ENCODE measurements at places on chromosomes 11 and 22.

DNA sequence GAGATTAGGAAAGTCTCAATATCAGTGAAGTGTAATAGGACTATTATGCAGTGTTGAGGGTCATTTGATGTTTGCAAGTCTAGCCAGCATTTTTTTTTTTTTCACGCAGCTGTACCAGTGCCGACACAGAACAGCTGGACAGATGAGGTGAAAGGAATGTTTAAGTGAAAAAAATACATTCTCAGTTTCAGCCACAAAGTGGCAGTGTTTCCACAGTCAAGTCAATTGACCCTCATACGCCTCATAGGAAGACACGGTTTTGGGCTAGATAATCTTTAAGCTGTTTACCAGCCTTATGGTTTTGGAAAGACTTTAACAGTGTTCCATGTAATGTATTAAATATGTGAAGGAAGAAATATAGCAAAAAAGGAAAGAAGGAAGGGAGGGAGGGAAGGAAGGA, 349.9 kb upstream of the ANO3 start:
- no peak for DNase-seq

- no peak for DNase-seq
These were observed 150.7 kb upstream of the CCDC90B start for GRCh38 chr11:83436855-83437254.

DNA sequence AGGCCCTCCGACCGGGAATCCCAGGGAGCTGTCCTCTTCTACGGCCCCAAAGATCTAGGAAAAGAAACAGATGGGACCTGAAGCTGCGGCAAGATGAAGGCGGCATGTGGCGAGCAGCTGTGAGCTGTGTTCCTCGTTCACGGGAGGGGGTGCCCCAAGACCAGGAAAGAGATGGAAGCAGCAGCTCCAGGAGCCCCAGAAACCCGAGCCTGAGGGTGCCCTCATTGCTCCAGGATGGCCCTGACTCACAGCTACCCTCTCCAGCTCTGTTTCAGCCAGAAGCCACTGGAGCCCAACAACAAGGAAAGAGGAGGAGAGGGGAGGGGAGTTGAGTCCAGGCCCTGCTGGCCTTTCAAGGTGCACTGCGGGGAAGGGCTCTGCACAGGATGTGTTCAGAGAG, 23.7 kb upstream of the NAP1L4 start:
- no peak for DNase-seq

DNA sequence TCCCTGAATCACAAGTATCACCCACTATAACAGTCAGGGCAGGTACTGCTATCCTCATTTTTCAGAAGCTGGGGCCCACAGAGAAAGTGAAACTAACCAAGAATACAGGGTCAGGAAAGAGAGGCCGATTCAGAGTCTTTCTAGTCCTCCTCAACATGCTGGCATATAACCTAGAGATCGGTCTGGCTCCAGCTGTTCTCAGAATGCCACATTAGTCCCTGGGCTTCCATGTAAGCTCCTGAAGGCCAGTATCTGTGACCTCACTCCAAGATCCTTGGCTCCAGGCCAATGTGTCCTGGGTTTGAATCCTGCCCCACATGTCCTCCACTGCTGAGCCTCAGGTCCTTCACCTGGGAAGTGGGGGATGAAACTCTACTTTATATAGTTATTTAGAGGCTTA, 50.4 kb downstream of the TENM4 start:
- no peak for DNase-seq

GRCh38 chr11:113952588-113952987, 22.3 kb upstream of the HTR3A start:
- no peak for DNase-seq

GRCh38 chr22:40607506-40607905, 29.0 kb downstream of the MRTFA start:
- no peak for DNase-seq

GRCh38 chr11:67389477-67389876, 2.3 kb upstream of the RAD9A start:
- peak; percentile 74 for DNase-seq

- DNase-seq: no peak
These were observed 47.5 kb upstream of the RASSF10 start for GRCh38 chr11:12961615-12962014.

GRCh38 chr11:62146476-62147200, 22.8 kb downstream of the INCENP start:
- peak; percentile 28 for DNase-seq

DNA sequence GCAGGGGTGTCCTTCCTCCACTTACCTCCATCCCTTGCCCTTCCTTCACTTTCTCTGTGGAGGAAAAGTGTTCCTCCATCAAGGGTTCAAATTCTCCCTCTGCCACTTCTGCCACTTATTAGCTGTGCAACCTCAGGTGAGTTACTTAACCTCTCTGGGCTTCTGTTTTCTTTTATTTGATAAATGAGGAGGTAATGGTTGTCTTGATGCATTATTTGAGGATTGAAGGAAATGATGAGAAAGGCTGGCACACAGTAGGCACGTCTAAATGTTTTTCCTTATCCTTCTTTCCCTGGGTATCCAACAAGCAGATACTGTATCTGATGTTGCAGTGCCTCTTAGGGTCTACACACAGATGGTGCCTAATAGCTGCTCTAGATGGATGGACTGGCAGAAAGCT, 14.3 kb upstream of the ALX4 start:
- DNase-seq: no peak

DNA sequence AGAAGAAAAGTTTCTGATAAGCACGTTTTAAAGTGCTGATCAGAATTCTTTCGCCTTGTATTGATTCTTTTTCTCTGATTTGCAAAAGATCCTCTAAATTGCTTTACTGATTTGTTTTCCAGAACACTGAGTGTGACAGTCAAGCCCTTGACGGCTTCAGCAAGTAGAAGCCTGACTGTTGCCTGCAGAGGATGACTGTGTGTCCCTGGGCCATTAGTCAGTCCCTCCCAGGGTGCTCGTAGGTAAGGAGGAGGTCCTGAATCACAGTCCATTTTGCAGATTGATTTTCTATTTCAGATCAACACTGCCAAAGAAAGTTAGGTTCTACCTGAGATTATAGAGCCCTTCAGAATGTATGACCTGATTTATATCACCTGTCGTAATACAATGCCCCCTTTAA, 38.6 kb upstream of the POGLUT3 start:
- no peak for DNase-seq

- no peak for DNase-seq
These were observed 457 bp downstream of the SSTR3 start for GRCh38 chr22:37211866-37212173.

DNA sequence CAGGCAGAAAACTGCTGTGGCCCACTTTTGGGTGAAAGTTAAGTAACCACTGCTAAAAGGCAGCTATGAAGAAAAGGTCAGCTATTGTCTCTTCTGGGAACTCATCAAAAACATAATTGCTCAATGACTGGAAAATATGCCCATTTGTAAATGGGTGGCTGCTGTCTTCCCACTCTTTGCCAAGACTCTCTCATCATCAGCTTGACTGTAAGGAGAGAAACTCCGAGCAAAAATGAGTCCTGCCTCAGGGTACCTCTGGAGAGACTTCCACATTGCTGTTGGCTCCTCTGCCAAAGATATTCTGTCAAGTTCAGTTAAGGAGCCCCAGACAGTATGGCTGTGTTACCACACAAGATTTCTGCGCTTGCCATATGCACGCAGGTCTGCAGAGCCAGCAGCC, 138.7 kb downstream of the BBOX1 start:
- no peak for DNase-seq

DNA sequence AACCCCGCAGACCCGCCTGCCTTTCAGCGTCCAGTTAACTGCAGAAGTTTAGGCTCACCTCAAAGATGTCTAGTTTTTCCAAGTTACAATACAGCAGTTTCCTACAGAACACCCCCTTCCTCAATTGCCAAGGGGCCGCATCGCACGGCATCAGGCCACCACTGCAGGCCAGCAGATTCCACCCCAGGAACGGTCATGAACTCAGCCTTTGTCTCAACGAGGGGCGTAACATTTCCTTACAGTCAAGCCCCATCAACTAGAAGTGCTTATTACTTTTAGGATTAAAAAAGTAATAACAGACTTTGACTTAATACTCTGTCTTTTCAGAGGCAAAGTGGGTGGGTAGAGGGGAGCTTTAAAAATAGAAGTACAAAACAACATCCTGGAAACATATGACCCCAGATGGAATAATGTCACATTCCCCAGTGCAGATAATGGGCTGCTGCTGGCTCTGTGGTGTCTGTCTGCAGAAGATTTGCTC, 36.3 kb downstream of the PPP2R1B start:
- no peak for DNase-seq

- DNase-seq: peak; percentile 97
These were observed 7.3 kb upstream of the NCF4 start for GRCh38 chr22:36853407-36854099.

GRCh38 chr22:17549655-17550054, 13.6 kb upstream of the SLC25A18 start:
- DNase-seq: no peak

DNA sequence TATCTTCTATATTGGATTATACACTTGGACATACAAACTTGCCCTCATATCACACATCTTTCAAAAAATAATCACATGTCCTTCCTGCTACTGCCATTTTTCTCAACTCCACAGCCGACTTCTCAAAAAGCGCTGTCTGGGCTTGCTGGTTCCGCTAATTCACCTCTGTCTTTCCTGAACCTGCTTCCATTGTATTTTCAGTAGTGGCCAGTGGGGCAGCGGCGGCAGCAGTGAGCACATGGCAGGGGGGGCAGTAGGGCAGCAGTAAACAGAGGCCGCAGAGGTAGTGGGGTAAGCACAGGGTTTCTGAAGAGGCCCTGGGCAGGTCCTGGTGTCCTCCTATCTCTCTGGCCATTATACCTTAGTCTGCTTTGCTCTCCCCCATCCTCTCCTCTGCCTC, 126.3 kb downstream of the RRAS2 start:
- DNase-seq: no peak

GRCh38 chr22:17116572-17117330, 4.4 kb downstream of the TMEM121B start:
- DNase-seq: no peak

- DNase-seq: no peak
These were observed 48.8 kb downstream of the STIM1 start for GRCh38 chr11:3904228-3904627.

Measured in activated CD8-positive, alpha-beta memory T cell treated with anti-CD3 and anti-CD28 coated beads, Interleukin-2, amount 50 U/mL, for 48 hours (primary cell).